G401 (cell line): ENCODE measurements at places on chromosomes 7 and 10. TPM values are rescaled to one million over a fixed set of nuclear protein-coding genes. Genes with fewer than 3 reads are reported as not detected.

- no peak for DNase-seq
Observed at GRCh38 chr7:42440951-42441350, 203.9 kb upstream of the GLI3 start.

- no peak for DNase-seq
Observed at GRCh38 chr7:116572036-116572435, 47.2 kb downstream of the CAV1 start.

- DNase-seq = peak; percentile 49
Observed at GRCh38 chr7:85041605-85042216, 145.1 kb downstream of the SEMA3D start.

DNA sequence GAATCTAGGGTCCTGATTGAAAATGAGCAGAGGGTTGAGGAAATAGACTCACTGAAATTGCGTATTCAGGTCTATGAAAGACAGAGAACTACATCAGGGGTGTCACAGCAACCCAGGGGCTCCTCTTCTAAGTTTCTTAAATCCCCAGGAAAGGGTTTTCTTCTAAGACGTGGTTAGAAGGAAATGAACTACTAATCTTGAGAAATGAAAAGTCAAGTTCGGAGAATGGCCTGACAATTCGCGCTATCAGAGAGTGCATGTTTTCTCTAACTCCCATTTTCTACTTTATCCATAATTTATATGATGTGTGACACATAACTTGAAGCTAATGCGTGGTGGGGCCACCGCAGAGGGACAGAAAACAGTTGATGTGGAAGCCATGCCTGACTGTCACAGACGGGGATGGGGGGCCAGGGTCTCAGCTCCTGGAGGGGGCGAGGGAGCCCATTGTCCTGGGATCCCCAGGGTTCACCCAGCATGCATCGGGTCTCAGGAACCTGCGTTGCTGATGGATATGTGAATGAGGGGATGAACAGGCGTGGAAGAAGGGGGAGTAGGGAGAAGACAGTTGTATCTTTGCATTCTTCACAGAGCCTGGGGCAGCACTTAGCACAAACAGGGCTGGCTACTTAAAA, 86.3 kb downstream of the PTPRE start:
- DNase-seq = no peak

DNA sequence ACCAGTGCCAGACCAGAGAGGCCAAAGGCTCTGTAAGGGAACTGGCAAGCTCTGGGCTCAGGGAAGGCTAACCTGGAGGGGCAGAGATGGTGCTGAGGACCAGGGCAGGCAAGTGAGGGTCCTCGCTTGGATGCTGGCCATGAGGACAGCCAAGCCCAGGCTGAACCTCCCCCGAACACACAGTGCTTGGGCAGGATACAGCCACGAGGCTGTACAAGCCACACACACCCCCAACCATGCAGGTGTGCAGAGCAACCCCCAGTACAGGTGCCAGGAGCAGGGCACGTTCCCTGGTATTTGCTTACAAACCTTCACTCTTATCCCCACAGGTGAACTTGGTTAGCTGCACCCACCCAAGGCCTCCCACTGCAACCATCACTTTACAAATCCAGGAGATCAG, 185.7 kb downstream of the GRID1 start:
- DNase-seq = no peak

DNA sequence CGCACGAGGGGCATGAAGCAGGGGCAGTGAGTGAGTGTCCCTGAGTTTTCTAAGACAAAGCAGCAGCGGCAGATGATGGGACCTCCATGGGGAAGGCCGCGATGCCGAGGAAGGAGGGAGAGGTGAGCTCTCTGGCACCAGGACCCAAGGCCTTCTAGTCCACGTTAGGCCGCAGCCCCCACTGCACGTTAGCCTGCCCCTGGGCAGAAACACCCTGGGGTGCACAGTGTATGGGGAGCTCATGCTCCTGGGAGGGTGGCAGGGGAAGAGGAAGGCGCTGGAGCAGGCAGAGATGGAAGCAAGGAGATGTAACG, 97.3 kb upstream of the IKZF1 start:
- DNase-seq = no peak

DNA sequence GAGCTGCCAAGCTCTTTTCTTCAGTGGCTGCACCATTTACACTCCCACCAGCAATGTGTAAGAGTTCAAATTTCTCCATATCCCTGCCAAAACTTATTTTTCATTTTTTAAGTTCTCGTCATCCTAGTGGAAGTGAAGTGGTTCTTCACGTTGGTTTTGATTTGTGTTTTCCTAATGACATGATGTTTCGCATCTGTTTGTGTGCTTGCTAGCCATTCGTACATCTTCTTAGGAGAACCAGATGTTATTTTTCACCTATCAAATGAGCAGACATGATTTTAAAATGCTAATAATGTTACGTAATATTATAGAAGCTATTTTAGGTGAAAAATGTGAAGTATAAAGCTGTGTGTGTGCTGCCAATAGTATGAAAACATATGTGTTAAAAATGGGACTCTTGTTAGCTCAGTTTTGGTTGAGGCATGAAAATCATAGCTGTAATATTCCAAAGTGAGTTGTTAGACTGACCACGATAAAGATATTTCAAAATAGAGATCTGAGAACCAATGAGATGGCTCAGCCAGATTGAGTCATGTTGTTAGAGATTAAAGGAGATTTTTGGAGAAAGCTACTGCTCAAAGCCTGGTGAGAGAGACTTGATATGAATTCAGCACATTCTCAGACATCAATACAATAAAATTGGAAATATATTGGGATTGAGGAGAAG, 25.9 kb upstream of the GALNT11 start:
- no peak for DNase-seq

- DNase-seq = no peak
Observed at GRCh38 chr7:114083166-114084001, 164.6 kb upstream of the PPP1R3A start.

Gene GSDME
- total RNA-seq = 1.3 and 4.8 TPM in 2 replicates

Gene PON1
- not detected in 2 replicates for total RNA-seq

Gene AMPH
- total RNA-seq = not detected in 2 replicates

Gene GAD2
- not detected in 2 replicates for total RNA-seq

Gene PHKG1
- total RNA-seq = not detected in 2 replicates

Gene SMO
- 51.1 and 51.8 TPM in 2 replicates for total RNA-seq

Gene TMEM140
- not detected in 2 replicates for total RNA-seq

Gene PDK4
- not detected in 2 replicates for total RNA-seq

Gene PTN
- total RNA-seq = not detected in 2 replicates
